ENCODE measurements at places on chromosomes 16 and 17. TPM values are rescaled to one million over a fixed set of nuclear protein-coding genes. Genes with fewer than 3 reads are reported as not detected.

LRRC37A gene
- total RNA-seq = 2.0 TPM

KRT33A gene
- not detected for total RNA-seq

FBF1 gene
- total RNA-seq = 9.7 TPM

BRICD5 gene
- 11.9 TPM for total RNA-seq

CDH11 gene
- 5.4 TPM for total RNA-seq

STX4 gene
- total RNA-seq = 32.3 TPM

TEKT3 gene
- total RNA-seq = 0.57 TPM

DNA sequence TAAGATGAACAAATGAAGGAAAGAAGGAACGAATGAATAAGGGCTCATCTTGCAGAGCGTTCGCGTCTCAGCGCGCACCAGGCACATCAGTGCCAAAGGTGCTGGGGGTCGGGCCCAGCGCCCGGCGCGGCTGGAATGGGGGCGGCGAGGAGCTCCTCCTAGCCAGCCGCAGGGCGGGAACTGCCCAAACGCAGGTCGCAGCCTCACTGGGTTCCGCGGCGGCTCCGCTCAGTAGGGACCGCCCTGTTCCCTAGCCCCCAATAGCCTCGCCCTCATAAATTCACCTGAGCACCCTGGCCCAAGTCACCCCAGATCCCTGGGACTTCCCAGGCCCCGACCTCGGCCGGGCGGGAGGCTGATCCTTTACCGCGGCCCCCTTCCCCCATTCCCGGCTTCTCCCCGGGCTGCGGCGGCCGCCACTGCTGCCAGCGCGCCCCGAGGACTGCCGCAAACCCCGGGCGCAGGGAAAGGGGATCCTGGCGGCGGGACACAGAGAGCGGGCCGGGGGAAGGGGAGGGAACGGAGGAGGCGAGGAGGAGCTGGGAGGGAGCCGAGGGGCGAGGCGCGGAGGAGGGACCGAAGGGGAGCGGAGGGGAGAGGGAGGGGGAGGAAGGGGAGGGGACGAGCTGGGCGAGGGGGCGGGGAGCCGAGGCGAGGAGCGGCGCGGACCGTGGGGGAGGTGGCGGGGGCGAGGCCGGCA lies 377 bp upstream of the CRHR1 start:
- peak; percentile 80 for DNase-seq

DNA sequence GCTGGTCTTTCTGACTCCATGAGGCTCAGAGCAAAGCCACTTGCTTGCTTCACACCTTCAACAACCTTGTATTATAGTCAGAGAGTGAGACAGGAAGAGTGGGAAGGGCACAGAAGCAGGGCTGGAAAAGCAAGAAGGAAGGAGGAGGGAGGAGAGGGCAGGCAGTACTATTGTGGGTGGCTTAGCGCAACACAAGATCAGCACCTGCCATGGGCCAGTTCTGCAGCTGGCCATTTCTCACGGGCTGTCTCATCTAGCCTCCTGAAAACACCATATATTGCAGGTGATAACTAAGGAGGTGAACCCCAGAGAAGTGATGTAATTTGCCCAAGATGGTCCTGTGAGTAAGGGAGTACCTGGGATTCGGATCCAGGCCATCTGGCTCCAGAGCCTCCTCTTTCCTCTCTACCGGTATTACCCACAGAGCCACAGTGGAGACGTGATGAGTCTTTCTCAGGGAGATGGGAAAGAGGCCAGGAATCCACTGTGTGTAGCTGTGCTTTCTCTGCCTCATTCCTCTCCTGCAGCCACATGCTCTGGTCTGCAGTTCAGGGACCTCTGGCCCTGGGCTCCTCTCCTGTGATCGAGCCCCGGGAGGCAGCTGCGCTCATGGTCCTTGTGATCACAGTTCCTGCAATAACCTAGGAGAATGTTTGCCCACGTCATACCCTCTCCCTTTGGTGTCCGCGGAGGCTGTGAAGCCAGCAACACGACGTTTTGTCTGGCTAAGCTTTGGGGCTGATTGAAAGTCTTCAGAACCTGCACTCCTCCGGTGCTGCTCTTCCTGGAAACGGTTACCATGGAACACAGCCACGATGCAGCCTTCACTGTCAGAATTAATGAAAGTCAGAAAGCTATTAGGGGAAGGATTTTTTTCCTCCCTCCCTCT lies 178.1 kb upstream of the CCL2 start:
- DNase-seq = no peak

DNA sequence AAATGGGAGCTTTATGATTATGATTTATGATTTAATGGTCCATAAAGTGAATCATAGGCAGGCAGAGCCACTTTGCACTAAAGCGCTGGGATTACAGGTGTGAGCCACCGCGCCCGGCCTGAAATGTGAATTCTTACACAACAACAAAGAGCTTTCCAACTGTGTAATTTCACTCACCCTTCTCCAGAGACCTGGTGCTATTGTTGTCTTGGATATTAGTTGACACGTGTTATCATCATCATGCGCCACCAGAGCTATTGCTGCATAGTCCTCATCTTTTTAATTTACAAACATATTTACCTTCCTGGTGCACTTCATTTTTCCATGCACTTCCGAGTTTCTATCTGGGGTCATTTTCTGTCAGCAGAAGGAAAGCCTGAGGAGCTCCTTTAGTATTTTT lies 4.8 kb upstream of the UTS2R start:
- no peak for DNase-seq

DNA sequence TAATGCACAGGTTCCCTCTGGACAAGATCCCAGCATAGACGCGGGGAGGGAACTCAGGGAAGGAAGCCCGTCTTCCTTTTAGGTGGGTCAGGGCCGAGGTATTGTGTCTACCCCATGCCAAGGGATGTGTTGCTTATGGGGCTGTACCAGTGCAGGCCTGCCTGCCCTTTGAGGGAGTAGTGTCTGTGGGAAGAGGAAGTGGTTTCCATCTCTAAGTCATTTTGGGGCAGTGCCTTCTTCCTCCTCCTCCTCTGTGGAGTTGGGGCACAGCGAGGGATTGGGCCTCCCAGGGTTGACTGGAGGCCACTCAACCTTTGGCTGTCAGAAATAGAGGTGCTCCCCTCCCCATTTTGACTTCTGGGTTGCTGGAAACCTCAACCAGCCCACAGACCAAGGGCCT lies 26.5 kb downstream of the GJD3 start:
- no peak for DNase-seq

- peak; percentile 82 for DNase-seq
These were observed at the start of gene FN3K for GRCh38 chr17:82734987-82735866. Gene FN3K (plus strand): TSS chr17:82735615. CDS start chr17:82735637, 22 bp downstream.

GRCh38 chr17:57875290-57876022 lies 25.6 kb upstream of the MRPS23 start:
- peak; percentile 94 for DNase-seq

DNA sequence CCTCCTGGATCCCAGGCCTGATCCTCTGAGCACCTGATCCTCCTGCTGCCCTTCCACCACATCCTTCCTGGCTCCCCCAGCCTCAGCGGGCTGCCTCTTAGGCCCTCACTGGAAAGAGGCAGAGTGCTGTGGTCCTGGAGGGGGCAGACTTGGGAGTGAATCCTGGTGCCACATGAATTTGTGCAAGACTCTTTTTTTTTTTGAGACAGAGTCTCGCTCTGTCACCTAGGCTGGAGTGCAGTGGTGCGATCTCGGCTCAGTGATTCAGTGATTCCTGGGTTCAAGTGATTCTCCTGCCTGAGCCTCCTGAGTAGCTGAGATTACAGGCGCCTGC lies 3.1 kb downstream of the GHDC start:
- DNase-seq = peak; percentile 31

- DNase-seq = no peak
These were observed 61.4 kb upstream of the PLCG2 start for GRCh38 chr16:81717662-81718189.

GRCh38 chr17:58195518-58196123 lies 3.1 kb downstream of the EPX start:
- DNase-seq = no peak

DNA sequence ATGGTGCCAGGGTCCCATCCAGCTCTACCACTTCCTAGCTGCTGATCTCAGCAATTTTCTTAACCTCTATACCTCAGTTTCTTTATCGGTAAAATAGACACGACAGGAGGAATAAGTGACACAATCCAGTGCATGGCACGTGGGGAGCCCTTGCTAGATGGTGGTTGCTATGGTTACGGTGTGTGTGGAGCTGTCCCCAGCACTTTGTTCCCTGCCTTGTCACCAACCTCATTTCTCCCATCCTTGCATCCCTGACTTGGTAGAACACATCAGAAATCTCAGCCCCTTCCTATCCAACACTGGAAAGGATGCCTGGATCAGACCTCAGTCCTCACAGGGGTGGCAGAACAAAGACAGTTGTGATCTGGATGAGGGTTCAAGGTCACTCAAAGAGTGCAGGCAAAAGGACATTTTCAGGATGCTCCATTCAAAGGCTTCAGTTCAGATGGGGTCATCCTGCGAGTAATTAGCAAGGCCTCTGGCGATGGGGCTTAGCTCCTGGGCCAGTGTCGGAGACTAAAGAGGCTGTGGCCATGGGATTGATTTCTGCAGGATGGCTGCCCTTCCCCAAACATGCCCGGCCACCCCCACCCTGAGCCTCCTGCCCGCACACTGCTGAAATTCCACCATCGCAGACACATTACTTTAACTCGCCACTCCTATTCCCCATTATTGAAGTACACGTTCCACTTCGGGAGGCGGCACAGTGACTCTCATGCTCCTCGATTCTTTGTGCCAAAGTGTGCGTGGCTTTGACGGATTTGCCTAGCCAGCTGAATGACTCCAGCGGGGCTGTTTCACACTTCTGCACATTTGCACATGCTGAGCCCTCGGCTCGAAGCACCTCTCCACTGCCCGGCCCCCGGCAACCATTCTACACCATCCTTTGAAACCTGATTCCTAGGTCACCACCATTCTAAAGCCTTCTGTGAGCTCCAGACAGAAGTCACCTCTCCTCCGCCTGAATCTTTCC lies 40.3 kb downstream of the WNT3 start:
- DNase-seq = no peak

GRCh38 chr17:72297326-72298115 lies 176.7 kb downstream of the SOX9 start:
- no peak for DNase-seq

DNA sequence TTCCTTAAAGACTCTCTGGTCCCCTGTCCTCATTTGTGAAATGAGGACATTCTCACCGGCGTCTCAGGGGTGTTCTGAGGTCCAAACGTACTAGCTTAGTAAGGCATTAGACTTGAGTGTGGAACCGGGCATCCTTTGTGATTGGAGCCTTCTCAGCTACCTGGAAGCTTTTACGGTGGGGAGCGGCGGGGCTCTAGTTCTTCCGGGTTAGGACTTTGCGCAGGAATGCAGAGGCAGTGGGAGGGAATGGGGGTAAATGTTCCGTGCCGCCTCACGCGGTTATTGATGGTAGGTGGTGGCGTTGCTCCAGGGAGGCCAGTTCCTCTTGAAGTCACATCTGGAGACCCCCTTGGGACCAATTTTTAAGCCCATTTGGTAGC lies 113.6 kb downstream of the SNX29 start:
- peak; percentile 47 for DNase-seq

DNA sequence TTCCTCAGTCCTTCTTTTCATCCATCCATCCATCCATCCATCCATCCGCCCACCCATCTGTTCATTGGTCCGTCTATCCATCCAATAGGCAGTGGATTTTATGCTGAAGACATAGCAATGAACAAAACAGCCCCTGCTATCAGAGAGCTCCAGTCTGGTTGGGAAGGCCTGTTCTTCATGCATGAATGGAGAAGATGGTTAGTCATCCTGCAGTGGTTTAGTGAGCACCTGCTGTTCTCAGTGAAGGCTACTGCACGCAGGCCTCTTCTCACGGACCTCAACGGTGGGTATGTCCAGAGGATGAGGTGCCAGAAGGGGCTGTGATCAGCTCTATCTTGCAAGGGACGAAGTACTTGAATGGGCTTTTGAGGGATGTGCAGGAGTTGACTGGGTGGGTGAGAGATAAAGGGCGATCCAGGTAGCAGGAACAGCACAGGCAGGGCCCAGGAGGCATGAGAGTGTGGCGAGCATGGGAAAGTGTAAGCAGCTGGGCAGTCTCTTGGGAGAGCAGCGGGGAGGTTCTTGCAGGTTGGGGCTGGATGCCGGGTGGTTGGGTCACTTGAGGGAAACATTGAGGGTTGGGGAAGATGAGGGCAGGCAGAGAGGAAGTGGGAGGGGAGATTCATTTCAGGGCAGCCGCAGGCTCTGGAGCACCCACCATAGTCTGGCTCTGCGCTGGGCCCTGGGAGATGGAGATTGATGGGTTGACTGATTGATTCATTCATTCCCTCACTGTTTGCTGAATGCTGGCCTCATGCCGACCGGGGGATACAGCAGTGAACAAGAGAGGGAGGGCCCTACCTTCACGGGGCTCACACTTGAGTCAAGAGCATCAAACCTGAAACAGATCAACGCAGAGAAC lies 115.0 kb upstream of the CIBAR2 start:
- DNase-seq = no peak

DNA sequence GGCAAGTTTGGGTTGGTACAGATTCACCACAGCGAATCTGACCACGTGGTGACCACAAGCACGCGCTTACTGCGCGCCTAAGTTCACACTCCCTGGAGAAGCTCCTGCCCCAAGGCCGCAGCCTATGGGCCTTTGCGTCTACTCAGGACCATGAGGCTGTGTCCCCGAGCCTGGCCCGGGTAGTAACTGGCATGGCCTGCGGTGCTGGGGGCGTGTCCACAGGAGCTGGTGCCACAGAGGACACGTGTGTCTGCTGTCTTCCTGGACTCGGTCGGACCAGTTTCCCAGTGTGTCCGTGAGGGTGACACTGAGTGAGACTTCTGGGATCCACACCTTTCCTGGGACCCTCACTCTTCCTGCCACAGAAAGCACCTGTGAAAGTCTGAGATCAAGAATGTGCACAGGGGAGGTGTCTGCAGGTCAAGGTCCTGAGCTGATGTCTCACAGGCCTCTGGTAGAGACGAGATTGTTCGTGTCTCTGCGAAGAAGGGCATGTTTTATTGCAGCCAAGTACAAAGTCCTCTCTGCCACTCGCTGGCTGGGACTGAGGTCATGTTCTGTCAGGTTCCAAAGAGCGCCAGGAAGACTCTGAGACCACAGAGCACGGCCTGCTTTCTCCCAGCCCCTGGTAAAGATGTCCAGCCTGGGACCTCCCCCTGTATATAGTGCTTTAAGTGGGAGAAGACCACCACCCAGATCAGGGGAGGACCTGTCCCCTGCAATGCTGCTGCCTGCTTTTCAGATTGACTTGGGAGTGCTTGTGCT lies 25.2 kb upstream of the CAPN15 start:
- no peak for DNase-seq

- peak; percentile 72 for DNase-seq
These were observed 2.1 kb upstream of the C1QL1 start for GRCh38 chr17:44970136-44970741.

DNA sequence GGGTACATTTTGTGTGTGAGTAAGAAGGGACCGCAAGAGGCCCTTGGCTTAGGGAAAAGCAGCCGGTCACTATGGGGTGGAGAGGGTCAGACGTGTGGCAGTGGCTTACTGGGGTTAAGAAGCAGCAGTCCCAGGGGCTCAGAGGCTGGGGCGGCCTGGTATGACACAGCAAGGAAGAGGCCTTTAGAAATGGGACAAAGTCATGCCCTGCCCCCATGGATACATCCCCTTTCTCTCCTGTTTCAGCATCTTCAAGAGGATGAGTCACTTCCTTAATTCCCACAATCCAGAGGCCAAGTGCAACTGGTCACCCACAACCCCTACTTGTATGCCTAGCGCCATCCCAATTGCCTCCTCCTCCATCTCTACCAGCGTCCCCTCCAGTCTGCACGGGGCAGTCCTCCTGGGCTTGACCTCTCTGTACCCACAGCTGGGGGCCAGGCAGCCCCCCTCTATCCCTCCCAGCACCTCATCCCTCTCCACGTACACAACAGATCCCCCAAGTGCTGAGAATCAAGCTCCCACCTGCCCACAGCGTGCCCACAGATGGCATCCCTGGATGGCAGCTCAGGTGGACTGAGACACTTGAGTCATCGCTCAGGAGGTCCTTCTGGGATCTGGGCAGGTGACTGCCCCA lies 6.9 kb upstream of the EFTUD2 start:
- peak; percentile 37 for DNase-seq

All from H9 (cell line).